ENCODE measurements at places on chromosomes 16 and 17.

DNA sequence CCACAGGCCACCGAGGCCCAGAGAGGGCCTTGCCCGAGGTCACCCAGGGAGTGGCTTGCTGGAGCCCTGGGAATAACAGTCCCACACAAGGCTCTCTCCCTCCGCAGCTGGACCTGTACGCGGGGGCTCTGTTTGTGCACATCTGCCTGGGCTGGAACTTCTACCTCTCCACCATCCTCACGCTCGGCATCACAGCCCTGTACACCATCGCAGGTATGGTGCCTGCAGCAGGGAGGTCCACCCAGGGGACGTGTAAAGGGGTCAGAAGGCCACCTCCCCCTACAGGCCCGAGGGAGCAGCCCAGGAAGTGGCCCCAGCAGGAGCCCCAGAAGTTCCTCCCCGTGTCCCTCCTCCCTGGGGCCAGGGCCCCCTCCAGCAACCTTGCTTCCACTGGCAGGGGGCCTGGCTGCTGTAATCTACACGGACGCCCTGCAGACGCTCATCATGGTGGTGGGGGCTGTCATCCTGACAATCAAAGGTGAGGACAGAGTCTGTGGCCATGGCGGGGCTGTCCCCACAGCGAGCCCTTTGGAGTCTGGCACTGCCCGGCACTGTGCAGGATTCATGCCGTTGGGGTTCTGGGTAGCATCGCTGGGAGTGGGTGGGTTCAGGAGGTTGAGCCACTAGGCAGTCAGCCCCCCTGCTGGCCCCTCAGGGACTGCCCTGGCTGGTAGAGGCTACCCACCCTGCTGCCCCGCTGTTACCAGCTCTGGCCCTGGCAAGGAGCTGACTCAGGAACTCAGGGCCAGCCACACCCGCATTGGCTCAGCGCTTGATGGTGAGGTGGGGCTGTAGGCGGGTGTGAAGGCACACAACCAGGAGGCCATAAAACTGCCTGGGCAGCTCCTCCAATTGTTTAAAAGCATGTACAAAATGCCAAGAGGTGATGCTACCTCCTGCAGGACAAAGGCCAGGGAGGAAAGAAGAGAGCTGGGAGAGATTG is 17.3 kb downstream of the SLC5A10 start:
- DNase-seq = no peak

DNA sequence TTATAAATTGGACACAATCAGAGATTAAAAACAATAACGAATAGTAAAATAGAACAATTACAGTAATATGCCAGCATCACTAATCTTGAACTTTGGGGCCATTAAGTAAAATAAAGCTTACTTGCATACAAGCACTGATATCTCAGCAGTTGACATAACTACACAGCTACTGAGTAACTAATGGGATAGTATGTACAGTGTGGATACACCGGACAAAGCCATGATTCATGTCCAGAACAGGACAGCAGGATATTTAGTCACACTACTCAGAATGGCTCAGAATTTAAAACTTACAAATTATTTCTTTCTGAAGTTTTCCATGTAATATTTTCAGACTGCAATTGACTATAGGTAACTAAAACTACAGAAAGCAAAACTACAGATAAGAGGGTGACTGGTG is 427.5 kb downstream of the CDH13 start:
- no peak for DNase-seq

- no peak for DNase-seq
Measured at GRCh38 chr16:4025428-4025827, 90.8 kb downstream of the ADCY9 start.

GRCh38 chr17:83069931-83070742 is 9.3 kb upstream of the METRNL start:
- no peak for DNase-seq

DNA sequence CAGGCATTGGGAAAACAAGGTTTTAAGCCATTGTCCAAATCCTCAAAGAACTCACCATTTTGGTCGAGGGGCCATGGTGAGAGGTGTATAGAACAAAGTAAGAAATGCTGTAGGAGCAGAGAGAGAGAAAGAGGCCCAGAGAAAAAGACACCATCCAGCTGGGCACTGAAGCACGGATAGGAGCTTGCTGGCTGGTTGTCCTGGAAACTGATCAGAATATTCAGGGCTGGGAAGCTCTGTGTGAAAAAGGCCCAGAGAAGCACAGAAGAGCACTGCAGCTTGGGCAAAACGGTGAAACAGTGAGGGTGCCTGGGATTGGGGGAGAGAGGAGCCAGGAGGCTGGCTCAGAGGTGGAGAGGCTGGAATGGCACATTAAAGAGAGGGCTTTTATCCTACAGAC is 16.5 kb downstream of the HS3ST3B1 start:
- DNase-seq = no peak

DNA sequence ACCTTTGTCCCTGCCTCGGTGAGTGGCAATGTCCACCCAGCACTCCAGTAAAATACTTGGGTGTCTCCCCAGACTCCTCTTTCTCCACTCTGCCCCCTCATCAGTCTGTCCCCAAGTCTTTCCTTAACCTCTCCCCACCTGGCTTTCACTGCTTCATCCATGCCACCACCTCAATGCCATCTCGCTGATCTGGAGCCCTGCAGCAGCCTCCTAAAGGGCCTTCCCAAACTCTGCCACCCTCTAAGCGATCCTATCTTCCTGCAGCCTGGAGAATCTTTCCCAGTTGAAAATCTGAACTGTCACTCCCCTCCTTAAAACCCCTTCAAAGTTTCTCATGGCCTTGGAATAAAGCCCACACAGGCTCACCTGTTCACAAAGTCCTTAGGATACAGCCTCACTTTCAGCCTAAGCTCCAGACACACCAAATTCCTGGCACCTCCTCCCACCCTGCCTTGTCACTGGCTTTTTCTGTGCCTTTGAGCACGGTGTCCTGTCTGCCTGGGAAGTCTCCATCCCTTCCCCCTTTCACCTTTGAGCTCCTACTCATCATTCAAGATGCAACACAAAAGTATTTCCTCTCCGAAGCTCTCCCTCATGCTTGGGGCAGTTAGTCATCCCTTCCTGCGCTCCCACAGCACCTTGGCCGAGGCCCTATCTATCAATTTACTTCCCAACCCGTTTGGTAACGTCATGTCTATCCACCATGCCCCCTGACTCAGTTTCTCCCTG is 2.8 kb downstream of the WNK4 start:
- DNase-seq = no peak

- DNase-seq = no peak
Measured at GRCh38 chr17:73430848-73431247, 119.0 kb upstream of the CDC42EP4 start.

DNA sequence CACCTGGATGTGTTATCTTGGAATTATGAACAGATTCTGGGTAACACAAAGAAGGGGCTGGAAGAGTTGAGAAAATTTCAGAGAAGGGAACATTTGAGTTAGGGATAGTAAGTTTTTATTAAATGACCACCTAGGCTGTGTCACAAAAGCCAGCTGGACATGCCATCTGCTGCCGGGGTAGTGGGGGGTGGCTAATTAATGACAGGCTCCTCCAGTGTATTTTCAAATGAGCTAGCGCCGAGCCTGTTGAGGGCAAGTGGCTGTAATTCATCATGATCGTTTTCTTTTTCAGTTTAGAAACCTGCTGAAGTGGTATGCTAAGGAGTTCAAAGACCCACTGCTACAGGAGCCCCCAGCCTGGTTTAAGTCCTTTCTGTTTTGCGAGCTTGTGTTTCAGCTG is 6.2 kb downstream of the TMEM97 start:
- no peak for DNase-seq

DNA sequence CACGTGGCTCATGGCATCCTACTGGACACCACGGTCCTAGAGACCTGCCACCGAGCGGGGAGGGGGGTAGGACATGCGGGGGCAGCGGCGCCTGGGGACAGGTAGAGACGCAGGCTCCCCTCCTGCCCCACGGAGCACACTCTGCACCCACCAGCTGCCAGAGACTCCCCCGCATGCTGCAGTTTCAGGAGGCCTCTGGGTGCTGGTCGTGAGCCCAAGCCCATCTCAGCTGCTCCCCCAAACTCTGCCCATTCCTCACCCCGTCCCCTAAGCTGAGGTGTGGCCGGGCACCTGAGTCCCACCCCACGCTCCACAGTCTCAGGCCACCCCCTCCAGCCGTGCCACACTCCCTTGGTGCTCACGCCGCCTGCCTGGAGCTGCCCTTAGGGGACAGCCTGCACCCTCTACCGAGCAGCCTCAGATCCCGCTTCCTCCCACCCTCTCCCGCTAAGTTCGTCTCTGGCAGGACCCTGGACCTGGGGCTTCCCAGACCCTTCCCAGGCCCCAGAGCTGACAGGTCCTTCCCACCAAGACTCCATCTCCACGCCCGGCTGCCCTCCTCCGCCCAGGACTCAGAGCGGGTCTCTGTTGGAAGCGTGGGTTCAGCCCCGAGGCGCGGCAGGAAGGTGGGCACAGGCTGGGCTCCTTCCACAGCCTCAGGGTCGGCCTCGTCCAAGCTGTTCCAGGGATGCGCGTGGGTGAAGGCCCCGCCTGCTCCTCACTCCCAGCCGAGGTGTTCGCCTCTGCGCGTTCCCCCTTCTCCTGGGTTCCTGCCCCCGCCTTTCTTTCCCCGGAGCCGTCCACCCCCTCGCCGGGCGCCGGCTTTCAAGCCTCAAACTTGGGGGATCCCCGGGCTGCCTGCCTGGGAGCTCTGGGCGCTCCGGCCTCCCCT is 1.3 kb downstream of the RAB40B start:
- DNase-seq = no peak

DNA sequence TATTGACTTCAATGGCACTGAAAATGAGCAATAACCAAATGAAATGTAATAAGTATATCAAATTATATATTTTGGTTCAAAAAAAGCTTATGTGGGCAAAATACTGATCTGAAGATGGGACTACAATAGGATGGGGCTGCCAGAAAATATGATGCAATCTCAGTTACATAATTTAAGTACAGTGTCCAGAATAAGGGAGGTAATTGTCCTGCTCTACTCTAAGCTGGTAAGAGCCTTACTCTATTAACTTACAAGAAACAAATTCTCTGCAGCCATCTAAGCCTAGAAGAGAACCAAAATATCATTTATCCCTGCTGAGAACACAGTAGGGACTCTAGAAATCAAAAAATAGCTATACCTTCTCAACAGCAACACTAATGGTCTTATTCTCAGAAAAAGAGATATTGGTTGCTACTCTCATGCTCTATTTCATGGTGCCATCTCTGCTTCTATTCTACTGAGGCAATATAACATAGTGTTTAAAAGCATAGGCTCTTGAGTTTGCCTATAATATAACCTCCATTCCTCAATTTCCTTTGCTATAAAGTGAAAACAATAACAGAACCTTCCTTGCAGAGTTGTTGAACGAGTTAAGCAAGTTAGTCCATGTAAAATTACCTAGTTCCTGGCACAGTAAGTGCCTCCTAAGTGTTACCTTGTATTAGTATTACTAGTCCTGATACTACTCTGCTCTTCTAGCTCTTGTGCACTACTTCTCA is 19.9 kb downstream of the NQO1 start:
- no peak for DNase-seq

GRCh38 chr17:15414532-15415306 is 52.7 kb downstream of the CDRT4 start:
- no peak for DNase-seq

GRCh38 chr16:14020141-14020540 is 51.0 kb upstream of the MRTFB start:
- DNase-seq = no peak

DNA sequence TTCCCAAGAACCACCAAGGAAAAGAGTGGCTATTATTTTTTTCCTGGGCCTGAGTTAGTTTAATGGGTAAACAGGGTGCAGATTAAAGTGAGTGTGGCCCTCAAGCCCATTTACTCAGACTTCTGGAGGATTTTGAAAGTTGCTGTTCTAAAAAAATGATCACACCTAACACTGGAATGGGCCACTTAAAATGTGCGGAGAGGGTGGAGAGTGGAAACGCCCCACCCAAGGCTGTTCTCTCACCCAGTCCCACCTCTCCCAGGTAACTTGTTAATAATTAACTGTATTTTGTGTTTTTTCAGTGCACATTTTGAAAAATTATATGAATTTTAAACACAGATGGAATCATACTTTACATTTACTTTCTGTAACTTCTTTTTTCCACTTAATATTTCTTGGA is 5.4 kb downstream of the HIRIP3 start:
- DNase-seq = no peak

- DNase-seq = no peak
Measured at GRCh38 chr16:75789237-75789636, 62.9 kb upstream of the CPHXL start.

DNA sequence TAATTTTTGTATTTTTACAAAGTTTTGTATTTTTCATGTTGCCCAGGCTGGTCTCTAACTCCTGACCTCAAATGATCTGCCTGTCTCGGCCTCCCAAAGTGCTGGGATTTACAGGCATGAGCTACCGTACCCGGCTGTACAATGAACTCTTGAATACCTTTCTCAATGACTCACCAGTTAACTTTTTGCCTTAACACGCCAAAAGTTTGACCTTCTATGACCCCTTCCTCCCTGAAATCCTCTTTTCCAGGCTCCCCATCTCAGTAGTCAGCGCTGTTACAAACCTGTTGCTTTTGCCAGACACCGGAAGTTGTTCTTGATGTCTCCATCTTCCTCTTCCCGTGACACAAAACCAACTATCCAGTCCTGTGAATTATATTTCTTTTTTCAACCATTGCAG is 158.1 kb upstream of the ASIC2 start:
- no peak for DNase-seq

- no peak for DNase-seq
Measured at GRCh38 chr17:3882276-3882675, 10.6 kb downstream of the CAMKK1 start.

GRCh38 chr16:79714440-79714839 is 113.9 kb upstream of the MAF start:
- DNase-seq = no peak

GRCh38 chr17:59427425-59427921 is 96.0 kb downstream of the YPEL2 start:
- no peak for DNase-seq

DNA sequence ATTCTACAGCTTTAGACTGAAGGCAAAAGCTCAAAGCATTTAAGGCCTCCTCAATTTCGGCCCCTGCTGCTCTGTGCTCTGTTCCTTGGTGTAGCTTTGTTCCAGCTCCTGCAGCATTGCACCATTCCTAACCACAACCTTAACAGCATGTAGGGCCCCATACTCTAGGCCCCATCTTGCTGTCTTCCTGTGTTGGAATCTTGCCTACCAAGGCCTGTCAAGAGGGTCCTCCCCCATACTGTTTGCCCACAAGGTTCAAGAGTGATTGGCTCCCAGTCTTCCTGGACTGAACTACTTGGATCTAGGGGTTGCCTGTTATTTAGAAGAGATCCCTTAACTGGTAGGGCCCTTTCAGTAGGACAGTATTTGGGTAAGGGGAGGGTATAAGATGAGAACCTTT is 26.8 kb downstream of the TRPV2 start:
- DNase-seq = no peak

- no peak for DNase-seq
Measured at GRCh38 chr17:8875957-8876356, 8.5 kb upstream of the PIK3R6 start.

GRCh38 chr16:26137956-26138355 is 446.2 kb downstream of the HS3ST4 start:
- DNase-seq = no peak

GRCh38 chr17:58153671-58154070 is 5.5 kb downstream of the OR4D1 start:
- no peak for DNase-seq

Measured in activated naive CD4-positive, alpha-beta T cell (primary cell).